ENCODE measurements at places on chromosomes 6 and 20. TPM values are rescaled to one million over a fixed set of nuclear protein-coding genes. Genes with fewer than 3 reads are reported as not detected.

Gene HLA-DQB1
- 16.5 TPM for total RNA-seq

Gene TASP1
- total RNA-seq = 10.7 TPM

Gene NOP56
- total RNA-seq = 330 TPM

Gene ELOVL4
- 0.78 TPM for total RNA-seq

Gene MLN
- not detected for total RNA-seq

Gene GSTA2
- not detected for total RNA-seq

Gene RSPH4A
- total RNA-seq = 0.22 TPM

Gene RPS6KA2
- total RNA-seq = 3.8 TPM

Gene PRKN
- total RNA-seq = 1.5 TPM

Gene NMBR
- not detected for total RNA-seq

Gene FNDC1
- not detected for total RNA-seq

Gene DAAM2
- not detected for total RNA-seq

Gene INSM1
- not detected for total RNA-seq

Gene EPPIN
- not detected for total RNA-seq

Gene NRSN2
- total RNA-seq = 3.7 TPM

Gene GJA10
- not detected for total RNA-seq

Gene THEMIS
- 155 TPM for total RNA-seq

Gene CCND3
- 413 TPM for total RNA-seq

Gene FILIP1
- total RNA-seq = not detected

Gene SLC17A3
- 0.23 TPM for total RNA-seq

Gene B3GAT2
- not detected for total RNA-seq

Gene ENPP1
- not detected for total RNA-seq
